ENCODE measurements at places on chromosomes 12 and 14. TPM values are rescaled to one million over a fixed set of nuclear protein-coding genes. Genes with fewer than 3 reads are reported as not detected.

The TAS2R20 gene
- total RNA-seq = 3.9 TPM

- DNase-seq = no peak
- no peak overlapping the region for H3K4me3 ChIP-seq
- H3K27me3 ChIP-seq = no peaks in the 10 kb centered on the region
- no peaks in the 10 kb centered on the region for H3K4me1 ChIP-seq
Observed at GRCh38 chr14:53778263-53778662, 178.4 kb downstream of the BMP4 start.

The CBX5 gene
- 66.9 TPM for total RNA-seq

The KRT71 gene
- total RNA-seq = not detected

DNA sequence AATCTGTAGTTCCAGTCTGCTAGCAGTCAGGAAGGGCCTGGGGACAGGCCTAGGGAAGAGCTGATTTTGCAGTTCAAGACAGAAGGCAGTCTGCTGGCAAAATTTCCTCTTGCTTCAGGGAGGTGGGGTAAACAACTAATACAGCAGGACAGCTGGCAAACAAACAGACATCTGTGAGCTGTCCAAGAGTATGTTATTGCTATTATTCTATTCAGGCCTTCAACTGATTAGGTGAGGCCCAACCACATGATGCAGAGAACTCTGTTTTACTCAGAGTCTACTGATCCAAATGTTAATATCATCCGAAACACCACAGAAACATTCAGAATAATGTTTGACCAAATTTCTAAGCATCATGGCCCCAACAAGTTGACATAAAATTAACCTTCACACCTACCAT lies 161.0 kb upstream of the E2F7 start:
- no peak overlapping the region for H3K27ac ChIP-seq
- DNase-seq = no peak
- no peaks in the 10 kb centered on the region for H3K27me3 ChIP-seq
- no peaks in the 10 kb centered on the region for H3K36me3 ChIP-seq
- no peaks in the 10 kb centered on the region for H3K4me1 ChIP-seq

The MGP gene
- 0.56 TPM for total RNA-seq

Measured in IMR-90 (cell line).